ENCODE measurements at places on chromosomes 2 and 18. TPM values are rescaled to one million over a fixed set of nuclear protein-coding genes. Genes with fewer than 3 reads are reported as not detected.

Gene SPC25
- total RNA-seq: not detected

Gene OTOF
- total RNA-seq: 0.06 TPM

DNA sequence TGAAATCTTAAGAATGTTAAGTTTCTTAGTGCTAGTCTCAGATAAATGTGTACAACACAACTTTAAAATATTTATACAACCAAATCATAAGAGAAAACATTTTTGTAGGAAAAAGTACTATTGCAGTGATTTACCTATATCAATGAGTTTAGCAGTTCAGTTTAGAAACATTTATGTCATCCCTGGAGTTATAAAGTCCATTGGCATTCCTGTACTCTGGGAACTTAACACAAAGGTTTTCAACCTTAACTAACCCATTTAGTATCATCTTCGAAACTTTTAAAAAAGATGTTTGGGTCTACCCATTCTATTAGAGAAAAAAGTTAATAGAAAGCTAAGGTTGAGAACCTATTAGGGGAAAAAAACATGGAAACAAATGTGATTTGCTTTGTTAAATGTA, 10.9 kb downstream of the AFTPH start:
- DNase-seq: no peak

GRCh38 chr2:234661175-234661574, 164.3 kb upstream of the ARL4C start:
- no peak for DNase-seq

Measured in omental fat pad (tissue), 4 donors.